ENCODE measurements at places on chromosomes 4 and X.
A peak's percentile ranks its signal among the peaks of the same experiment; 100 is the strongest.

- no peak for DNase-seq
Observed at GRCh38 chr4:76570141-76570973, 135.3 kb downstream of the SHROOM3 start.

DNA sequence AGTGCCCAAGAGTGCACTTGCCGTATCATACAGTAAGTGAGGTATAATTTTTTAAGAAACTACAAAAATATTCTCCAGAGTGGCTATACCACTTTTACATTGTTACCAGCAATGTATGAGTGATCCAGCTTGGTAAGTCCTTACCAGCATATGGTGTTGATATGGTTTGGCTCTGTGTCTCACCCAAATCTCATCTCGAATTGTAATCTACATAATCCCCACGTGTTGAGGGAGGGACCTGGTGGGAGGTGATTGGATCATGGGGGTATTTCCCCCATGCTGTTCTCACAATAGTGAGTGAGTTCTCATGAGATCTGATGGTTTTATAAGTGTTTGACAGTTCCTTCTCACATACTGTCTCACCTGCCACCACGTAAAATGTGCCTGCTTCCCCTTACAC is 44.8 kb downstream of the RBMX start:
- DNase-seq, result no peak

GRCh38 chr4:9812501-9813340 is 31.3 kb downstream of the DRD5 start:
- DNase-seq, result no peak

GRCh38 chr4:117771647-117772337 is 262.5 kb upstream of the NDST3 start:
- no peak for DNase-seq

DNA sequence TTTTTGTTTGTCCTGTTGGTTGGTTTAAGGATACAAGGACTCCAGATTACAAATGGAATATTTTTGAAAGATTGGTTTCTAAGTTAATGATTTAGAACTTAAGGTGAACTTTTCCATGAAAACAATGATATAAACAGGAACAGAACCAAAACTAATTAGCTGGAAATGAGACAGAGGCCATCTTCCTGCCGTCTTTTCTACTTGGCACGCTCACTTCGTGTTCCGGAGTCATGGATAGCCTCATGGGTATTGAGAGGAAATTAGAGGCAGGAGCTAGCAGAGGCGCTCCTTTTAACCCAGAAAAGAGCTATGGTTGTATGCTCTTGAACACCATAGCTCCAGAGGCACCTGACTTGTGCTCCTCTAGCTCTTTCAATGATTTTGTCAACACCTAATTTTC is 2.4 kb downstream of the FAM241A start:
- DNase-seq, result no peak

DNA sequence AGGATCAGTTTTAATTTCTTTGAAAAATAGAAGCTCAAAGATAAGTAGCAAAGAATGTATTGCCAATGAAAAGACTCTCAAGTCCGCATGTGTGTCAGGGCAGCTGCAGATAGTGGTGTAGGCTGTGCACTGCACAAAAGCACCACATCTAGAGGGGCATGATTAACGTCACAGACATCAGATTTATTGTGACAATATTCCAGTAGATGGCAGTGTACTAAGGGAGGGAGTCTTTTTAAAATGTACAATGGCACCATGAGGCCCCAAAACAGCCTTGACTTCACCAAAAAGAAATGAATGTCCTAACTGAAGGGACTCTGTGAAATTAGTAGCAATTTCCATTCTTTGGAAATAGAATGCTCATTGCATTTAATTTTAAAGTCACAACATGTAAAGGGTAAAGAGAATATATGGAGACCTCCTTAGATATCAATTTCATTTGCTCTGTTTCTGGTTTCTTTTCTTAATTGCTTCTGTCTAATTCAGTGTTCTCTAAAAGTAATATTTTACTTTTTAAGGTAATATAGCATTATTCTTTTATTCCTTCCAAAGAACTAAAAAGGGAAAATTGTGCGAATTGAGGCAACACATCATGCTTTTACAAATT is 98.4 kb downstream of the ZNF827 start:
- DNase-seq, result no peak

DNA sequence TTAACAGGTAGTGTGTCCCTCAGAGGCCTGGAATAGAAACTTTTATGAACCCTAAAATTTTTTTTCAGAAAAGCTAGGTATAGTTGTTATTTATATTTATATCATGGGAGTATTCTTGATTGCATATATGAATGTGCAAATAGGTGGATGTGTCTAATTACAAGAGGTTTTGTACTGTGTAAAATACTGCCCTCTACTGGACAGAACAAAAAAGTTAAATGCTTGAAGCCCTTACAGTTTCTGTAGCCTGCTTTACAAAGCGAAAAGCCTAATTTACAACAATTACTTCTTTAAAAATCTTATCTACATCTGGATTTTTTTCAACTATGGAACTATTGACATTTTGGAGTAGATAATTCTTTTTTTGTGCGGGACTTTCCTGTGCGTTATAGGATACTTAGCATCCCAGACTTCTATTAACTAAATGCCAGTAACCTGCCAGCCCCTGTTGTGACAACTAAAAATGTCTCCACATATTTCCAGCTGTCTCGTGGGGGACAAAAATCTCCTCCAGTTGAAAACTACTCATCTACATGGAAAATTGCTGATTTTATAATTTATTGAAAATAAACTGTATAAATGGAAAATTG is 35.1 kb downstream of the ENPEP start:
- peak; percentile 72 for DNase-seq

Measured in natural killer cell (primary cell).